ENCODE measurements at places on chromosomes 3 and 15.

GRCh38 chr15:22995795-22996194 is 15.6 kb upstream of the CYFIP1 start:
- no peak for DNase-seq
- H3K36me3 ChIP-seq = no peaks in the 10 kb centered on the region
- no peaks in the 10 kb centered on the region for H3K4me1 ChIP-seq

- no peak overlapping the region for H3K4me3 ChIP-seq
- H3K4me1 ChIP-seq = no peaks in the 10 kb centered on the region
- peaks cover 24% of the 10 kb centered on the region for H3K27me3 ChIP-seq
These were observed 43.0 kb upstream of the MEIS2 start for GRCh38 chr15:37143351-37143750.

DNA sequence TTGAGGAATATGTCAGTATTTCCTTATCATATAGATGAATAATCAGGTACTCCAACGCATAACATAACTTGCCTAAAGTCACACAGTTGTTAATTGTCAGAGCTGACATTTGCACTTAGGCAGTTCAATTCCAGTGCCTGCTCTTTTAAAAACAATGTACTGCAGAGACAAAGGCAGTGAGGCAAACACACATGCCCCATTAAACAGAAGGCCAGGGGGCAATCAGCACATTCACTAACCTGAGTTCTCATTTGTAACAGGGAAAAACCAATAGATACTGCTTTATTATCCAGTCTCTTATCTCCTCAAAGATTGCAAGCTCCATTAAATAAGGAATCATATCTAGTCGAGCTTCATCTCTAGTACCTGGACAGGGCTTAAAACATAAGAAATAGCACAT is 1017.4 kb downstream of the SQOR start:
- H3K4me3 ChIP-seq = no peak overlapping the region
- no peak overlapping the region for H3K27ac ChIP-seq
- H3K4me1 ChIP-seq = peaks cover 2% of the 10 kb centered on the region
- H3K36me3 ChIP-seq = no peaks in the 10 kb centered on the region
- H3K27me3 ChIP-seq = no peaks in the 10 kb centered on the region

DNA sequence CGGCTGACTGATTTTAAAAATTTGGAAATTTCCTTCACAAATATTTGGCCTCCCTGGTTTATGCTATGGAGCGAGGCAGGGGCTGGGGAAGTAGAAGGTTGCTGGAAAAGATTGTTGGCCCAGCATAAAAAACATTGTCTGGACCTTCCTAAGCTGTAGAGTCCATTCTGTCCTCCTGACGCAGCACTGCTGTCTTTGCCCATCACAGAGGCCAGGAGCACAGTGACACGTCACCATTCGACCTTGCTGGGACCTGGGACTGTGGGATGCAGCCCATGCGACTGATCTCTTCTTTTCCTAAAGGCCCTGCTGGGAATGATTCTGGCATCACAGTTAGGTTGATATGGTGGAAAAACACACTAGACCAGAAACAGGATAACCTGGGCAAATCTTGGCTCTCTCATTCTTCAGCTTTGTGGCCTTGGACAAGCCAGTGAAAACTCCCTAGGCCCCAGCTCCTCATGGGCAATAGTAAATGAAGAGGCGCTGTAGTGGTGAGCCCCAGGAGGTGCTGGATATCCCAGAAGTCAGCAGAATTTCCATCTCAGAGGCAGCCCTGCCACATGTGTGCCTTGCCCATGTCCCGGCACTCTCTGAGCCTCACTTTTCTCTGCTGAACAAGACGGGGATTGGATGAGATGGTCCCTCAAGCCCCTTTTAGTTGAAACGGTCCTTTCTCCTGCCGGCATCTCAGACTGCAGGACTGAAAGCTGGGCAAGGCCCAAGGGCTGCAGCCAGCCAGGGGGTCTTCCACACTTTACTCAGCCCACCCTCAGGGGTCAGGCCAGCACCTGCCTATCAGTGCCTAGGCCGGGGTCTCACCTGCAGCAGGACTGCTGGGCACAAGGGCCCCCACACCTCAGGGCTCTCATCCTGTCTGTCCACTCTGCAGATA is 69.6 kb downstream of the SENP2 start:
- peaks cover 16% of the 10 kb centered on the region for H3K36me3 ChIP-seq
- peaks cover 53% of the 10 kb centered on the region for H3K4me1 ChIP-seq
- no peaks in the 10 kb centered on the region for H3K27me3 ChIP-seq

- peaks cover 27% of the 10 kb centered on the region for H3K36me3 ChIP-seq
- no peak overlapping the region for H3K27ac ChIP-seq
- H3K4me1 ChIP-seq = no peaks in the 10 kb centered on the region
- DNase-seq = no peak
These were observed 56.1 kb downstream of the ST6GAL1 start for GRCh38 chr3:186986406-186986805.

- no peak overlapping the region for H3K27ac ChIP-seq
- H3K27me3 ChIP-seq = no peaks in the 10 kb centered on the region
- no peak overlapping the region for H3K4me3 ChIP-seq
- DNase-seq = no peak
- no peaks in the 10 kb centered on the region for H3K36me3 ChIP-seq
- H3K4me1 ChIP-seq = no peaks in the 10 kb centered on the region
These were observed 471.3 kb upstream of the TPRG1 start for GRCh38 chr3:188700501-188700900.

DNA sequence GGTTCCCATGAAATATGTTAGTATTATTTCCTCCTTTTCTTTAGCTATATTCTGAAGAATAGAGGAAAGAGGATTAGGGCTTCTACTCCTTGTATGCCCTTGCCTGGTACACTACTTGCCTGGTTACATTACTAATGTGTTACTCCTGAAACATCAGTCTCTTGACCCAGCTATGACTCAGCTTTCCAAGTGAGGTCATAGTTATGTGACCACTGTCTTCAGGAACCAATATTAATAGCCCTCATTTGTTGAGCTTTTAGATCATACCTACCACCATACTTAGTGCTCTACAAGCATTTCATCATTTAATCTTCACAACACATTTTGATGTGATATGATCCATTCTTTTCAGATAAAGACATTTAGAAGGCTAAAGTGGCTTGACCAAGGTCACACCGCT is 60.3 kb downstream of the CMSS1 start:
- H3K27ac ChIP-seq = peak overlapping the region; percentile 10
- no peak overlapping the region for H3K4me3 ChIP-seq
- H3K4me1 ChIP-seq = peaks cover 41% of the 10 kb centered on the region
- no peaks in the 10 kb centered on the region for H3K27me3 ChIP-seq

GRCh38 chr3:162262129-162262528 is 765.5 kb downstream of the OTOL1 start:
- H3K4me1 ChIP-seq = no peaks in the 10 kb centered on the region
- H3K27me3 ChIP-seq = no peaks in the 10 kb centered on the region
- DNase-seq = no peak
- no peak overlapping the region for H3K4me3 ChIP-seq
- H3K36me3 ChIP-seq = no peaks in the 10 kb centered on the region

DNA sequence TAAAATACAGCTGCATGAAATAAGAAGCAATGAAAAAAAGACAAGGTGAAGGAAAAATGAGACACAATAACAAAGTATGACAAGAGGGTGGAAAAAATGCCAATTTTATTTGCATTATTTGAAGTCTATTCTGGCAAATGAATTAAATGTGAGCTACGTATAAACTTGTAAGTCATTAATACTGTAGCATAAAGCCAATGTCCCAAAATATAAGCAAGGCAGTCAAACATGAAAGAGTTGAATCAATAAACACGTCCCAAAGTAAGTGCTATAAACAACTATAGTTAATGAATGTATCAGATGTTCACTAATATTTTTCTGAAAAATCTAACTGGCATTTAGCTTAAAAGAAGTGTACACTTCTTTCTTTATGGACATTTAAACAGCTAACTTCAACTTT is 481.9 kb downstream of the ROBO1 start:
- no peak for DNase-seq
- H3K27ac ChIP-seq = no peak overlapping the region
- no peaks in the 10 kb centered on the region for H3K36me3 ChIP-seq
- no peaks in the 10 kb centered on the region for H3K4me1 ChIP-seq
- H3K4me3 ChIP-seq = no peak overlapping the region
- H3K27me3 ChIP-seq = no peaks in the 10 kb centered on the region

GRCh38 chr3:195800240-195800639 is 11.5 kb downstream of the MUC4 start:
- H3K27ac ChIP-seq = no peak overlapping the region
- DNase-seq = no peak
- H3K27me3 ChIP-seq = peaks cover 34% of the 10 kb centered on the region
- H3K4me1 ChIP-seq = no peaks in the 10 kb centered on the region
- H3K4me3 ChIP-seq = no peak overlapping the region

DNA sequence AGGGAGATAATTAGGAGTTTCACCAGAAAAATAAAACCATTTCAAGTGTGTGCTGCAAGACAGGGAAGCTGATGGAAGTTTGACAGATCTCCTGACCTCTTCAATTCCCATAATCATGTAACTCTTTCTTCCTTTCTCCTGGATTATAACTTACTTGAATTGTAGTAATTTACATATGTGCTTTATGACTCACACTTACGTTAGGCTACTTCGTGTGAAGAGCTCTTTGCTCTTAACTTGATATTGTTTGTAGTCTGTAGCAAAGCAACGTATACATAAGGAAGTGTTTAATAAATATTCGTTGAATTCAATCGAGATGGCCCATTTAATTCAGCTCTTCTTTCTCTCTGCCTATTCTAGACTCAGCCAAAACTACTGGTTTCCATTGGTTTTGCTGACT is 23.5 kb downstream of the ROBO2 start:
- no peaks in the 10 kb centered on the region for H3K36me3 ChIP-seq
- H3K4me3 ChIP-seq = no peak overlapping the region
- H3K27ac ChIP-seq = no peak overlapping the region
- no peaks in the 10 kb centered on the region for H3K27me3 ChIP-seq
- no peak for DNase-seq

- H3K4me3 ChIP-seq = no peak overlapping the region
- no peaks in the 10 kb centered on the region for H3K36me3 ChIP-seq
- peaks cover 4% of the 10 kb centered on the region for H3K4me1 ChIP-seq
- H3K27me3 ChIP-seq = no peaks in the 10 kb centered on the region
- DNase-seq = no peak
- no peak overlapping the region for H3K27ac ChIP-seq
These were observed 412.8 kb downstream of the PYDC2 start for GRCh38 chr3:191873736-191874135.

GRCh38 chr3:164192974-164193373 is 885.3 kb downstream of the SI start:
- no peak overlapping the region for H3K27ac ChIP-seq
- no peak for DNase-seq
- H3K27me3 ChIP-seq = no peaks in the 10 kb centered on the region
- no peaks in the 10 kb centered on the region for H3K36me3 ChIP-seq

DNA sequence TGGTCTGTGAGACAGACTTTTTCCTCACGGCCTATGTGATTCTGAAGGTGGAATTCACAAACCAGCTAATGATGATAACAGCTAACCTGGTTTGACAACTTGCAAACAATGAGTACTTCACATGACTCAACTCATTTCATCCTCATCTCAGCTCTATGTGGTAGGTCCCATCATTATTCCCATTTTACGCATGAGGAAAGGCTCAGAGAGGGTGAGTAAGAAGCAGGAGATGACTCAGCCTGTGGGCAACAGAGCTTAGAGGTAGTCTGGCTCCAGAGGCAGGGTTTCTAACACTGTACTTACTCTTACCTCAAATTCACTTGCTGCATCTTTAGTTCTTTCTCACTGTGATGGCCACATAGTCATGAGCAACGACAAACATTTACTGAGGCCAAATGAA is 25.8 kb upstream of the PSMD6 start:
- H3K36me3 ChIP-seq = no peaks in the 10 kb centered on the region
- no peak overlapping the region for H3K27ac ChIP-seq
- peak; percentile 16 for DNase-seq

GRCh38 chr3:30012941-30013543 is 593.4 kb upstream of the TGFBR2 start:
- no peaks in the 10 kb centered on the region for H3K27me3 ChIP-seq
- DNase-seq = peak; percentile 76
- no peak overlapping the region for H3K27ac ChIP-seq

- H3K27ac ChIP-seq = no peak overlapping the region
- no peaks in the 10 kb centered on the region for H3K27me3 ChIP-seq
- DNase-seq = no peak
- no peak overlapping the region for H3K4me3 ChIP-seq
- H3K4me1 ChIP-seq = no peaks in the 10 kb centered on the region
These were observed 16.6 kb downstream of the DLG1 start for GRCh38 chr3:197281849-197282248.

GRCh38 chr3:59425942-59426341 is 376.1 kb upstream of the CFAP20DC start:
- H3K4me3 ChIP-seq = no peak overlapping the region
- no peaks in the 10 kb centered on the region for H3K36me3 ChIP-seq
- no peak for DNase-seq
- H3K27me3 ChIP-seq = no peaks in the 10 kb centered on the region

GRCh38 chr15:62749036-62749815 is 293.3 kb upstream of the TPM1 start:
- no peak overlapping the region for H3K27ac ChIP-seq
- no peak overlapping the region for H3K4me3 ChIP-seq
- H3K36me3 ChIP-seq = no peaks in the 10 kb centered on the region
- DNase-seq = no peak

DNA sequence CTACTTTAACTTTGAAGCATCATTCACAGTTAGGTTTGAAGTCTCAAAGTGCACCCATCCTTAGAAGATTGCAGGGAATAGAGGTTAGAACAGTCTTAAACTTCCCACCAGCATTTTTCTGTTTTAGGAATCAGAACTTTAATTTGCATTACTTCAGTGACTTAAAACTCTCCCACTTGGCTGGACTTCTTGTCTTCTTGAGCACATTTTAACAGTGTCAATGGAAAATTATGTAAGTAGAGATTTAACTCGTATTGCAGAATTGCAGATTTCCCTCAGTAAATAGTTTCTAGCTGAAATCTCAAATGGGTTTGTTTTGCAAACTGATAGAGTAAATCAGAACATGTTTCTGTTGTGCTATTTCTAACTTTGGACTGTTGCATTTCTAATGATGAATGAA is 369.6 kb downstream of the OTOL1 start:
- no peak overlapping the region for H3K27ac ChIP-seq
- DNase-seq = no peak
- no peaks in the 10 kb centered on the region for H3K4me1 ChIP-seq
- no peak overlapping the region for H3K4me3 ChIP-seq

- H3K27me3 ChIP-seq = no peaks in the 10 kb centered on the region
- no peaks in the 10 kb centered on the region for H3K36me3 ChIP-seq
- DNase-seq = peak; percentile 70
- no peak overlapping the region for H3K4me3 ChIP-seq
- H3K4me1 ChIP-seq = peaks cover 17% of the 10 kb centered on the region
These were observed 28.4 kb upstream of the PIK3CB start for GRCh38 chr3:138862924-138863775.

DNA sequence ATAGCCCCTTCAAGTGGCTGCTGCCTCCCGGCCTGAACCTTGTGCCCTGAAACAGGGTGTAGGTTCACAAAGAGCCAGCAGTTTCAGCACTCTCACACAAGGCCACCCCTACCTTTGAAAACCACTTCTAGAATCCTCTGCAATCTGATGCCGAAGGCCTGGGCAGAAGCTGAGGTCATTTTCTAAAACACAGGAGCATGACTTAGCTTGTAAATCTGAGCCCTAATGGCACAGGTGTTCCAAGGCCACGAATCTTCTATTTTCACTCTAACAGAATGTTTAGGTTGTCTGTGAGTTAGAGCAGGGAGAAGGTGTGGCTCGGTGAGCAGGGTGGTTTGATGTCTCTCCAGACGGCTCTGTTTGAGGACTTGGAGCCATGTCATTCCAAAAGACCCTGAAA is 62.3 kb downstream of the SYNM start:
- H3K36me3 ChIP-seq = no peaks in the 10 kb centered on the region
- H3K4me3 ChIP-seq = no peak overlapping the region
- no peaks in the 10 kb centered on the region for H3K27me3 ChIP-seq
- H3K27ac ChIP-seq = no peak overlapping the region
- no peak for DNase-seq
